ENCODE measurements at places on chromosomes 1 and 21.

DNA sequence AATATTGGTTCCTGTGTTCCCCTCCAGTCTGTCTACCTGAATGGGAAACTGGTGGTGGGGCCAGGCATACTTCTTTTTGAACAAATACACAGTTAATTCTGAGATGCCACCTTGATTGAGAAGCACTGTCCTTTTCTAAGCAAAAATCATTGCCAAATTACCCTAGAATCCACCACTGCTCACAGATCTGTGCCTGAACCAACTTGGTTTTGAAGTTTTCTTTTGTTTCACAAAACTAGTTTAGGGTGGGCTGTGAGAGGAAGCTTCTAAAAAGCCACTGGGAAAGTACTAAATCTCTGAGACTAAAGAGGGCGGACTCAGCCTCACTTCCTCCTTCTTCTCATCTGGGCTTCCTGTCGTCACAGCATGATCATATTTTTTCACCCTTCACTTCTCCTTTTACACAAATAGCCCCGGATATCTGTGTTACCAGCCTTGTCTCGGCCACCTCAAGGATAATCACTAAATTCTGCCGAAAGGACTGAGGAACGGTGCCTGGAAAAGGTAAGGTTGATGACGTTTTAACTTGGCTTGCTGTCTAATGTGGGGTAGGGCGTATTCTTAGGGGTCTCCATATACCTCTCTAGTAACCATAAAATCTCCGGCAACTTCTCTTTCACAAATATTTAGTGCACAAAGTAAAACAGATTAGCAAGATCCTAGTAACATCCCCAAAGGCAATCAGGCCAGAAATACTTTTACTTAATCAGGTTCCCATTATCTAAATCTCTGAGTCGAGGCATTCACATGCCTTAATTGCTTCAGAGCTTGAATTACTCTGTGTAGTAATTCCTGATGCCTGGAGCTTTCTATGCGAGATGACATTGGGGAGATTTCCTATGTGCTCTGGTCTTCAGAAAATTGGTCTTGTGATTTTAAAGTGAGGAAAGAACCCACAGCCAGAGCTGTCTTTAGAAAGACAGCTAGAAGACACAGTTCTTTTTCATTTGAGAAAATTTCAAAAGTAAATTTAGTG, at the start of gene CD53:
CD53 (plus strand) TSS at position 404 of the 976 bp plus-strand sequence. CDS start 18,261 bp downstream, outside the sequence.
- DNase-seq: no peak

DNA sequence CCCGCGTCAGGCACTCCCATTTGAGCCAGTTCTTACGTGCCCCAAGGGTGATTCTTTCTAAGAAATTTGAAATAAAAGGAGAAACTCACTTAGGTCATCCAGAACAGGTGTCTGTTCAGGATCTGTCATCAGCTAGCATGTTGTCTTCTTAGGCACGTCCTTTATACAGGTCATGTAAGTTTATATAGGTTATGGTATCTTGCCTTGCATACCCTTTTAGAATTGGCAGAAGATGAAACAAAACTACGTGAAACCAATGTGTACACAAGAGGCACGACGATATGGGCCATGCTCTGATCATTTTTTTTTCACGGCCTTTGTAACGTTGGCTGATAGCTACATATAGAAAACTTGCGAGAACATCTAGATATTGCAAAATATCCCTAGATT, 579 bp upstream of the GTF2B start:
- DNase-seq: no peak

DNA sequence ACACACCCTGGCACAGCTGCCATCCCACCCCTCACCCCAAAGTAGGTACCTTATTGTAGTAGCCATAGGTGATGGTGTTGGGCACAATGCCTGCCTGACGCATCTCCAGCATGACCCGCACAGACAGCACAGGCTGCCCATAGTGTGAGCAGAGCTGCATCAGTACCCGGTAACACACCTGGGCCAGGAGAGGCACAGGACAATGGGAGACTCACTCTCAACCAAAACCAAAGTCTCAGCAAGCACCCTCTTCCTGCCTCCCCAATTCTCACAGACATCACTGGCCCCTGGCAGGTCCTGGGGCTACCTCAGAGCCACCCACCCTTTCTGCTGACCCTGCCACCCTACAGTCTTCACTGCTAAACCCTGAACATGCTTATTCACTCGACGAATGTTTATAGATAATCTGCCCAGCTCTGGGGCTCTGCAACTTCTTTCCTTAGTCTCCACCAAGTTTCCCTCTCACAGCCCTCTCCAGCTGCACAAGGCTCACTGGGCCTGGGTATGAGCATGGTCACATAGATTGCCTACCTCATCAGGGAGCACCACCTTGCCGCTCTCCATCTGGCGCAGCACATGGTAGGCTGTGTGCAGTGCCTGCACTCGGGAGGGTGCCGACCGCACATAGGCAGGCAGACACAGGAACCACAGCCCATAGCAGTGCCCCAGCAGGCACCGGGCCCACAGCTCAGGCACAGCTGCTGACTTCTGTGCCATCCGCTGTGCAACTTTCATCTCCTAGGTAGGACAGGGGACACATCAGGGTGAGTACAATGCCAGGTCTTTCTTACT, 10.3 kb downstream of the DENND4B start:
- no peak for DNase-seq

DNA sequence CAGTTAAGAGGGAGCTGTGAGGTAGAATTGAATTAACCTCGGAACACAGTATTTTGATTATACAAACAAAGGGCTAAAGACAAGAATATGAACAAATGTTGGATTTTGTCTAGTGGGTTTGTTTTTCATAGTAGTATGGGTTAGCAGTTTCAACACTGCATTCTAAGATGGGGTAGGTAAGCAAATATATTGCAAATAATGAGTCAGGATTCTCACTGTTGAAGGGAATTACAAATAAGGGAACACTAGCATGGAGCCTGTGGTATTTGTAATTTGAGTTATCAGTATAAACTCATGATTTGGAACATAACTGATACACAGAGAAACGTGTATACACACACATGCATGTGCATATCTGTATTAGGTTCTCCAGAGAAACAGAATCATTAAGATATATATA, 44.5 kb downstream of the CD55 start:
- no peak for DNase-seq

GRCh38 chr1:33292726-33293340, 28.1 kb downstream of the A3GALT2 start:
- DNase-seq: no peak

GRCh38 chr1:245598524-245599305, 443.9 kb downstream of the KIF26B start:
- DNase-seq: no peak

DNA sequence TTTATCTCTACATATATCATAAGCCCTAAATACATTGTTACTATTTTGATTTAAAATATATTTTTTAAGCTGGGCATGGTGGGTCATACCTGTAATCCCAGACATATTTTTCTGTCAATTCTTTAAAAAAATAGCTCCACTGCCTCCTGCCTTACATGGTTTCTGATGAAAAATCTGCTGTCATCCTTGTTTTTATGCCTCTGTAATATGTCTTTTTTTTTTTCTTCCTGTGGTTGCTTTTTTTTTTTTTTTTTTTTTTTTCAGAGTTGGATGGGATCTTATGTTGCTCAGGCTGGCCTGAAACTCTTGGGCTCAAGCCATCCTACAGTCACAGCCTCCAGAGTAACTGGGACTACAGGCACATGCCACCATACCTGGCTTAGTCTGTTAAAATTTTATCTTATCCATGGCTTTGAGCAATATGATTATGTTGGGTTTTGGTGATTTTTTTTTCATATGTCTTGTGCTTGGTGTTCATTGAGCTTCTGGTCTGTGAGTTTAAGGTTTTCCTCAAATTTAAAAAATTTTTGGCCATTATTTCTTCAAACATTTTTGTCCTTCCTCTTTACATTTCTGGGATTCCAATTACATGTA, 12.4 kb upstream of the EDARADD start:
- DNase-seq: no peak

GRCh38 chr1:159935719-159936272, 9.6 kb downstream of the IGSF9 start:
- no peak for DNase-seq

DNA sequence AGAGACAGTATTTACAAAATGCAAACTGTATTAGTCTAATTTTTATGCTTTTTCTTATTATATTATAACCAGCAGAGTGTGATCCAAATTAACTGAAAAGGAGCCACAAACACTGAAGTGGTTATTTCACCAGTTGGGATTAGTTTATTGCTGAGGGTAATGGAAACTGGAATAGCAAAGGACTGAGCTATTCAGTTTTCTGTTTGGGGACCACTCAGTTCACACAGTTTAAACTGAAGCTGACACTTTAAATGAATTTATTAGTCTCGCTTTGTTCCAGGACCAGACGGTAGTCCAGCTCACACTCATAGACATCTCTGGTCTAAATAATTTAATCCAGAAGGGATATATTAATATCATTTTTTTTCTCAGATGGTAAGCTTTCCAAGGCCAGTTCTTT, 410.7 kb downstream of the LTN1 start:
- no peak for DNase-seq

GRCh38 chr1:85330214-85330631, 53.8 kb upstream of the BCL10 start:
- DNase-seq: no peak

- DNase-seq: no peak
These were observed 23.3 kb downstream of the H3-3A start for GRCh38 chr1:226085675-226086285.

DNA sequence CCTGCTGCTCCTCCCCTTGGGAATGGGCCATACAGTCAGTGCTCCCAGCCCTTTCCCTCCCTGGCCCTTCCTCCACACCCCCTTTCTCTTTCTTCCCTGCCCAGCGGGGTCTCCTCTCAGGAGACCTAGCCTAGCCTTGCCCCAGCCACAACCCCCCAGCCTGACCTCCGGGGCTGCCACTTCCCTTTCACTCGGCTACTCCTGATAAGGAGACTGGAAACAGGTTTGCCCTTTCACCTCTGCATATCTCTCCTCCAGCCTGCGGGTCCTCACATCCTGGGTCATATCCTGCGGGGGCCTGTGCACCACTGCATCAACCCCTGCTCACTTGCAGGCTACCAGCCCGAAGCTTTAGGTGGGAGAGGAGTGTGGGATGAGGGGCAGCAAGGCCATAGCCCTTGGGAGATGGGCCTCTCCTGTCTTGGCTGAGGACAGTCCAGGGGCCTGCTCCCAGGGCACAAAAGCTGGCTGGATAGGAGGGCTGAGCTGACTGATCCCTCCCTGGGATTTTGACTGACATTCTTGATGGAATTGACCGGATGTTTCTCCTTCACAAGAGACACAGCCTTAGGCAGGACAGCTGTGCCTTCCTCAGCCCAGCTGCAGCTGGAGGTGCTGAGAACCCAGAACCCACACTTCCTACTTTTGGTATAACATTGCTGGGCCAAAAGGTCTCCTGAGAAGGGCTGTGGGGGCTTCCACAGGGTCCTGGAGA, 19.2 kb upstream of the ALX3 start:
- no peak for DNase-seq

DNA sequence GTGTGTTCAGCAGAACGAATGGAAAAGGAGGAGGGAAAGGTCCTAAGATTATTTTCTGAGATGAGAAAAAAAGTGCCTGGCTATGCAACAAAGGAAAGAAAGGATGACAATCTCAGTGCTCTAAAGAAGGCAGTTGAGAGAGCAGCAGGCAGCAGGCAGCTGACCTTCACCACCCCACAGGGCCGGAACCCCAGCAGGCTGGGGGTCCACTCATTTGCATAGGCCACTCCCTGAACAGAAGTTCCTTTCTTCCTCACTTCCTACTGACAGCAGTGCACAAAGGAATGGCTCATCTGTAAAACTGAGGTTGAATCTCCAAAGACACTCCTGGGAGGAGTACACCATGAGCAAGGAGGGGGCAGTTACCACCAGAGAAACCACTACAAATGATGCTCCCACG, 41.4 kb upstream of the TNR start:
- no peak for DNase-seq

DNA sequence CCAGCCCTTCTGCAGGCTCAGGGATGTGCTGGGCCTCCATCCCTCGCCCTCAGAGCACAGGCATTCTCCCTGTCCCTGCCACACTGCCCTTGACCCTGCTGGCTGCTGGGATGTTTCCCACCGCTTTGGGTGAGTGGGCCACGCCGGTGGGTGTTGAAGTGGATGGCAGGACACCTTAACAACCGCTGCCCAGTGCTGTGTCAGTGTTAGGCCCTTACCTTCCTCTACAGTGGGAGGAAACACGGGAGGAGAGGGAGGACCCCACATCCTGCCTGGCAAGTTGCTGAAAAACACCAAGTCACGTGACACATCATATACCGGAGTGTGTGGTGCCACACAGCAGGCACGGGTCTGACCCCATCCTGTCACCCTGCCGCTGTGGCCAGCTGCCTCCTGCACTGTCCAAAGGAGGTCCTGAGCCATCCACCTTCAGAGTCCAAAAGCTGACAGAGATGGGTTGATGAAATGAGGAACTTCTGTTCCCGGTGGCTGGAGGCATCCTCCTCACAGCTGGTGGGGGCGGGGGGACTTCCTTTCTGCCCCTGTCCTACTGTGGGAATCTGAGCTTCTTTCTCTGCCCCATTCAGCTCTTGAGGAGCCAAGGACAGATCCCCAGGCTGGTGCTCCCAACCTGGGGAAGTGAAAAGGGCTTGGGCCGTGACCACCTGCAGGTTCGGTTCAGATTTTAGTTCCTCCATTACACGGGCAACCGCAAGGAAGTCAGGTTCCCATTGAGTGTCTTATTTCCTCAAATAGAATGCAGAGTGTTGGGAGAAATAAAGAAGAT, 3.2 kb upstream of the THEMIS2 start:
- no peak for DNase-seq

- no peak for DNase-seq
These were observed 336.5 kb upstream of the ADGRL2 start for GRCh38 chr1:81463936-81464837.

- DNase-seq: no peak
These were observed 1.0 kb downstream of the PLPP3 start for GRCh38 chr1:56578138-56578962.

DNA sequence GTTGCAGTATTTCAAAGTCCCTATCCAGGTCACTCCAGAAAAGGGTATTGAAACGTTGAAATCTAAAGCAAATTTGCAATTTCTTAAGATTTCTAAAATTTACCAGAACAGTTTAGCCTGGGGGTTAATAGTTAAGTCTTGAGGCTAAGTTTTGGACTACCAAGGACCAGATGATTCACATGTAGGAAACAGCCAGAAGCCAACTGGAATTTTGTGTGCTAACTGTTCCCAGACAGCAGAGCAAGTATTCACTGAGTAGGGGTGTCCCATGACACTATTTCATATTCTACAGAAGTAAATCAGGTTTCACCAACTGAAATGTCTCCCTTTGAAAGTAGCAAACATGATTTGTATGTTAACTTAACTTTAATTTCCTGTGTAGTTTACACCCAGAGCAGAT, 11.5 kb upstream of the C1orf105 start:
- DNase-seq: no peak

DNA sequence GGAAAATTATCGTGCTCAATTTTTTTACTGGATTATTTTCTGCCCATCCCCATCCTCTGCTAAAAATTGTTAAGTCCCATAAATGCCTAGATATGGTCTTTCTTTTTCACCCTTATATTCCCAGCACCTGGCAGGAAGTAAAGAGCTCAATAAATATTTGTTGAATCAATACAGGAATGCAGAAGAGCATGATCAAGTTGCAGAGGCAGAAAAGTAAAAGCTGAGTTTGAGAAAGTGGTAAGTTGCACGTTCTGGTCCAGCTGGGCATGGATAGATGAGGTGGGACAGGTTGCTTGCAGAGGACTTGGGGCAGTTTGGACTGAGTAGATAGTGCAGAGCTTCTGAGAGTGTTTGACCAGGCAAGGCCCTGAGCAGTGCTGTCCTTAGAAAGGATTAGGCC, 40.1 kb downstream of the ZNF281 start:
- DNase-seq: no peak
